Thoracic aorta endothelial cell (primary cell): ENCODE measurements at places on chromosomes 7 and 10. TPM values are rescaled to one million over a fixed set of nuclear protein-coding genes. Genes with fewer than 3 reads are reported as not detected.

Gene CYP3A5
- total RNA-seq: not detected in 2 replicates

Gene NRG3
- 0.43 and 0.53 TPM in 2 replicates for total RNA-seq

Gene SLC13A1
- total RNA-seq: not detected in 2 replicates

Gene PSD
- 0.07 and 0.13 TPM in 2 replicates for total RNA-seq

Gene TRAPPC14
- total RNA-seq: 9.9 and 11.7 TPM in 2 replicates

Gene GIMAP6
- 155 and 156 TPM in 2 replicates for total RNA-seq

Gene ZNF438
- total RNA-seq: 15.8 and 23.8 TPM in 2 replicates

Gene CADPS2
- 74.7 and 81.0 TPM in 2 replicates for total RNA-seq

Gene CCDC172
- total RNA-seq: not detected in 2 replicates

Gene PRF1
- not detected in 2 replicates for total RNA-seq

Gene MYL10
- not detected in 2 replicates for total RNA-seq

Gene SAP25
- 0.53 TPM in 1 of 2 replicates, not detected in the other for total RNA-seq
